ENCODE measurements at places on chromosomes 7 and 10. TPM values are rescaled to one million over a fixed set of nuclear protein-coding genes. Genes with fewer than 3 reads are reported as not detected.
A peak's percentile ranks its signal among the peaks of the same experiment; 100 is the strongest.

- peak overlapping the region; percentile 51 for H3K27ac ChIP-seq
- peaks cover 13% of the 10 kb centered on the region for H3K4me1 ChIP-seq
- H3K4me3 ChIP-seq, result no peak overlapping the region
- no peak for DNase-seq
- H3K36me3 ChIP-seq, result peaks cover 20% of the 10 kb centered on the region
Observed at GRCh38 chr10:49844775-49845595, 82.9 kb upstream of the OGDHL start.

- H3K4me3 ChIP-seq, result no peak overlapping the region
- DNase-seq, result no peak
- H3K36me3 ChIP-seq, result peaks cover 2% of the 10 kb centered on the region
- H3K27ac ChIP-seq, result peak overlapping the region; percentile 34
- H3K27me3 ChIP-seq, result no peaks in the 10 kb centered on the region
- H3K4me1 ChIP-seq, result peaks cover 24% of the 10 kb centered on the region
Observed at GRCh38 chr7:7719236-7719635, 829 bp upstream of the RPA3 start.

DNA sequence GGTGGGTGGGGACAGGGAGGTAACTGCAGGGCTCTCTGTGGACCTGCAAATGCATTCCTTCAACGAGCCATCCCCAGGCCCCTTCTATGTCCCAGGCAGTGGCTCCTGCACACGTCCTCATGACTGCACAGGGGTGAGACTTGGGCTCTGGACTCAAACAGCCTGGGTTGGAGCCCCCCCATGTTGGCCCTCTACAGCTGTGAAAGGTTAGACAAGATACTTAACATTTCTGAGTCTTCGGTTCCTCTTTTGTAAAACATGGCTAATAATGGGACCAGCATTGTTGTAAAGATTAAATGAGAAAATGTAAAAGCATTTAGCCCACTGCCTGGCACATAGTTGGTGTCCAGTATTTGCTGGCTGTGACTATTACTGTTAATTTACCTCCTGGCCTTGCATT is 41.8 kb downstream of the CHST3 start:
- H3K27me3 ChIP-seq, result no peaks in the 10 kb centered on the region
- no peak for DNase-seq
- H3K4me3 ChIP-seq, result no peak overlapping the region

DNA sequence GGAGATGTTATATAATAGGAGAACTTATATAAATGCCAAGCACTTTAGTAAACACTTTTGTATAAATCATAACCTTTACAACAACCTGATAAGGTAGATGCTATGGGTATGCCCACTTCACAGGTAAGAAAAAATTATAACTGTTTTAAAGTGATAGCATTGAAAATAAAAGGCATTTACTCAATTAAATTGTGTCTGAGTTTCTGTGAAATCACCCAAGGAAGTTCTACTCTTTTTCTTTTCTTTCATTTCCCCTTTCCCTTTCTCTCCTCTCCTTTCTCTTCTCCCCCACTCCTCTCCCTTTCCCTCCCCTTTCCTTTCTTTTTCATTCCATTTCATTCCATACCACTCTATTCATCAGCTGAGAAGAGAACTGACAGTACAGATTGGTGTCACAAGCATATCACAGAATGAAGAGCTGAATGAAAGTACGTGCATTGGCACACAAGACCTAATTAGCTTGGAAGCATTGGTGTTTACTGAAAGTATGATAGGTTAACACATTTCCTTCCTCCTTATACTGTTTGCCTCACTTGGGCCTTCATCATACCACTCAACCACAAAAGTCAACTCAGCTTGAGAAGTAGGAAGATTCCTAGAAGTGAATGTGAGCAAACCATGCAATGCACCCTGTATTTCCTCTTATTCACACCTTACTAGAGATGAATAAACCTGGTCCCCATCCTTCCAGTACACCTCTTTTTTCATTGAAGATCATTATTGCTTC is 117.9 kb upstream of the AGR3 start:
- no peak for DNase-seq
- peaks cover 13% of the 10 kb centered on the region for H3K4me1 ChIP-seq
- no peak overlapping the region for H3K27ac ChIP-seq
- H3K27me3 ChIP-seq, result no peaks in the 10 kb centered on the region
- H3K4me3 ChIP-seq, result no peak overlapping the region

- H3K36me3 ChIP-seq, result no peaks in the 10 kb centered on the region
- no peak overlapping the region for H3K27ac ChIP-seq
- H3K4me1 ChIP-seq, result no peaks in the 10 kb centered on the region
- H3K4me3 ChIP-seq, result no peak overlapping the region
- no peak for DNase-seq
Observed at GRCh38 chr10:34163075-34163905, 651.8 kb downstream of the PARD3 start.

Gene FGL2
- total RNA-seq, result 0.16 TPM
